ENCODE measurements at places on chromosomes 13 and 19.

GRCh38 chr13:20125783-20126165 lies 35.1 kb downstream of the GJA3 start:
- no peak for DNase-seq

DNA sequence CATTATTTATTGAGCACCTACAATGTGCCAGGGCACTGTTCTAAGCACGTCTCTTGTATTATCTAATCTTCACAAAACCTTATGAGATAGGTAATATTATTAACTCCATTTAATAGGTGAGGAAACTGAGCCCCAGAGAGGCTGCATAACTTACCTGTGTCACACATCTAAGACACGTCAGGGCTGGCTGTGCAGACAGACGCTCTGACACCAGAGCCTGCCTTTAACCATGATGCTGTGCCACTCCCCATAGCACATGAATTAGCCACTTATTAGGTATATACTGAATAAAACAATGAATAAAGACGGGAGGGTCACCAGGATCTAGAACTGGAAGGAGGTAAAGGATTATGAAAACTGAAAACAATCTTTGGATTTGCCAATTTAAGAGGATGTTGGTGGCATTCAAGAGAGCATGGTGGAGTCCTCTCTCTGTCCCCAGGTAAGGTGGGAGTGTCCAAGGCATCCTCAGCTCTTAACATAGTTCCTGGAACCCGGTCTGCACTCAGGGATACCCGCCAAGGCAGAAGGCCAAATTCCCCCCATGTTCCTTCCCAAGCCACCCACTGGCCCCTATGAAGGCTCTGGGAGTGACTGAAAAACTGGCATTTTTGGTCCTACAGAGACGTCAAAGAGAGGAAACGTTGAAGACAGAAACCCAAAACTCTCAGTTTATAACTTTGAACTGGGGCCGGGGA lies 479.7 kb downstream of the FOXO1 start:
- no peak for DNase-seq

DNA sequence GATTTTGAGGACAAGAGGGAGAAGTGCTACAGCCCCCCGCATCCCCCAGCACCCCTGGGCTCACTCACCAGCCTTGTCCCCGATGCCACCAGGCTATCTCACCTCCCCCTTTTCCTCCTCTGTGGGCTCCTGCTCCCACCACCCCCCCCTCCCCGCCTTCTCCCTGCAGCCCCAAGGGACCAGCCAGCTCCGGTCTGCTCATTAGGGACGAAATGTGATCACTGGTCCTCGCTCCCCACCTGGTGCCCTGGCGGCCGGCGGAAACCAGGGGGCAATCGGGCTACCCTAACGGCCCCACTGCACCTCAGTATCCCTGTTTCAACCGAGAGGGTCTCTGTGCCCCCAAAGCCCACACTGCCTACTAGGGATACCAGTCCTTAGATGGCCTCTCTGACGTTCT lies 2.7 kb downstream of the GPR4 start:
- DNase-seq: no peak

DNA sequence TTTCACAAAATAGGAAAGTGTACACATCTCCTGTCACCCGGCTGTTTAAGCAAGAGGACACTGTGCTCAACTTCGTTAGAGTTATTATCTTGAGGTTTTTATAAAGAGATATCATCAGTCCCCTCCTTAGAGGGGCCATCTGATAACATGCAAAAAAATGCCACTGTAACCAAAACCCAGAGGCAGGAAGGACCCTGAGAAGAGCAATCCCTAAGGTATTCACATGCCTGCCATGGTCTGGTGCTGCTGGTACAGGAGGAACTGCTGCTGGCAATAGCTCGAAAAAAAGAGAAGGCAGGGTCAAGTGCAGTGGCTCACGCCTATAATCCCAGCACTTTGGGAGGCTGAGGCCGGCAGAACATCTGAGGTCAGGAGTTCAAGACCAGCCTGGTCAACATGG lies 12.8 kb upstream of the CEACAM3 start:
- DNase-seq: no peak

- no peak for DNase-seq
These were observed 464.9 kb upstream of the MIR17HG start for GRCh38 chr13:90882551-90882950.

GRCh38 chr19:19738564-19738963 lies 5.7 kb upstream of the ZNF14 start:
- no peak for DNase-seq

GRCh38 chr13:30346789-30347167 lies 39.4 kb upstream of the KATNAL1 start:
- DNase-seq: no peak

GRCh38 chr19:1097810-1098176 lies 2.6 kb upstream of the POLR2E start:
- no peak for DNase-seq

GRCh38 chr13:45108716-45109101 lies 11.6 kb upstream of the GTF2F2 start:
- DNase-seq: no peak

- no peak for DNase-seq
These were observed 8.9 kb upstream of the ZNF787 start for GRCh38 chr19:56130006-56130405.

- no peak for DNase-seq
These were observed 516.1 kb downstream of the DACH1 start for GRCh38 chr13:71350886-71351285.

DNA sequence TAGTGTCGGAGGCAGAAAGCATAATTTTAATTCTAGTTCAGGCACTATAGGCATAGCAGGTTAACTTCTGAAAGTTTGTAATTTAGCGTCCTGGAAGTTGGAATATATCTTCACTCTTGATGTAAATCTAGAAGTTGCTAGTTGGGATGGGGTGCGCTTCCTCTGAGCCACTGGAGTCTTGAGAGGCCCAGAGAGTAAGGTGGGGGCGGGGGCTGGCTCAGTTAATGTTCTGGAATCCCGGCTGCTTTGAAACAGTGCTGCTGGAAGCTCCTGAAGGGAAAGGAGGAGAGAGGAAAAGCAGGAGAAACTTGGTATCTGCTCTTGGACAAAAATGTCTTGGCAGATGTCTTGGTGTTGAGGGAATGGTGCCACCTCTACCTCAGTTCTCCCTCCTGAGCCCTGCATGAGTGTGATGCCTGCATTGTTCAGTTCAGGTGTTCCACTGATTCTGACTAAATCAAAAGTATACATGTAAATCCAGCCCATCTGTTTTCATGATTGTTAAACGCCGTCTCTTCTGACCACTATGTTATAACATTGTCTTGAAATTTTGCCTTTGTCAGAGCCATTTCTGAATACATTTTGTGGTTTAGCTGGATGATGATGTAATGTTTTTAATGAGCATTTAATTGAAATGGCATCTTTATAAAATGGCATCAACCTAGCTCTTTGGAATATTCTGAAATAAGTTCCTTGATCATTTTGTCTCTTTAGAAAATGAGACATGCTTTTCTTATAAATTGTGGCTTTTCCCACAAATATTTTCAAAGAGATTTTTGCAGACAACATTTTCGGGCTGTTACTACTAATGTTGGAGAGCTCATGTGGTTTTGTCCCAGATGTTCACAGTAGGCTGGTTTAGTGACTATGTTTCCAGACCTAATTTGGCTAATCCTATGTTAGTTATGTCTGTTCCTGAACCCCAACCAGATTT lies 202.7 kb downstream of the SHISA2 start:
- DNase-seq: no peak

- DNase-seq: no peak
These were observed 815.6 kb downstream of the EFNB2 start for GRCh38 chr13:105719859-105720258.

DNA sequence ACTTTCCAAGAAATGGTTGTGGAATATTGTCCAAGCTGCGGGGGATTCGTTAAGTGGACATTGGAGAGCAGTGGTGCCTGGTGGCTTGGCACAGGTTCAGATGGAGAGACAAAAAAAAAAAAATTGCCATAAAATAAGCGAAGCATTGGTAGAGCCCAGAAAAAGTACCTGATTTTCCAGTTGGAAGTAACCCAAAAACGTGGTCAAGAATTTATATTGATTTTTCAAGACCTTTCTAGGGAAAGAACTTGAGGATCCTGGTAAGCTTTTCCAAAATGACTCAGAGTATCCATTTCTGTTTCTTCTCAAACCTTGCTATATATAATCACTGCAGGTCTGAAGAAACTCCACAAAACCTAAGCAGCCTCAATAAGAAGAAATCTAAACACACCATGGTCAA lies 94.6 kb downstream of the ING1 start:
- no peak for DNase-seq

- DNase-seq: no peak
These were observed 69.7 kb downstream of the PCCA start for GRCh38 chr13:100158569-100158968.

DNA sequence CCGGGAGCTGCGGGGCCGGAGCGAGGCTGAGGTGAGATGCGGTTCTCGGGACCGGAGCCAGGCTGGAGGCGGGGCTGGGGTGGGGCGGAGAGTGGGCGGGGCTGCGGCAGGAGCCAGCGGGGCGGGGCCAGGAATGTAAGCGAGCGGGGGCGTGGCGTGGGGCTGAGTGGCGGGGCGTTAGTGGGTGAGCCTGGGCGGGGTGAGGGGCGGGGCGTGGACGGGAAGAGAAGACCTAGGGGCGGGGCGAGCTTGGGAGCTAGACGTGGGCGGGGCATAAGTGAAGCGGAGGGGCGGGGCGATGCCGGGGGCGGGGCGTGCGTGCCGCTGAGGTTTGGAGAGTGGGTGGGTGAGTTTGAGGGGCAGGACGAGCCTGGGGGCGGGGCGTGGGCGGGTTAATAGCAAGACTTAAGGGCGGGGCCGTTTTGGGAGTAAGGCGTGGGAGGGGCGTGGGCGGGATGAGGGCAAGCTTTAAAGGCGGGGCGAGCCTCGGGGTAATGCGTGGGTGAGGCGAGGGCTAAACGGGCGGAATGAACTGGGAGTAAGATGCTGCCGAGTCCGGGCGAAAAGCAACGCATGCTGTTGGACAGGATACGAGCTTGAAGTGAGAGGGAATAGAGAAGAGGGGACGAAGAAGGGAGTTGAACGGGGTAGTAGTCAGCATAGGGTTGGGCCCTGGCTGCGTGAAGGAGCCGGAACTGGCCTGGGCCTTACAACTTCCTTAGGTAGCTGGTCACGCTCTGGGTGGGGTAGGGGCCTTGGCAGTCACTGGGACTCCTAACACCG lies 572 bp downstream of the SNAPC2 start:
- DNase-seq: peak; percentile 95

DNA sequence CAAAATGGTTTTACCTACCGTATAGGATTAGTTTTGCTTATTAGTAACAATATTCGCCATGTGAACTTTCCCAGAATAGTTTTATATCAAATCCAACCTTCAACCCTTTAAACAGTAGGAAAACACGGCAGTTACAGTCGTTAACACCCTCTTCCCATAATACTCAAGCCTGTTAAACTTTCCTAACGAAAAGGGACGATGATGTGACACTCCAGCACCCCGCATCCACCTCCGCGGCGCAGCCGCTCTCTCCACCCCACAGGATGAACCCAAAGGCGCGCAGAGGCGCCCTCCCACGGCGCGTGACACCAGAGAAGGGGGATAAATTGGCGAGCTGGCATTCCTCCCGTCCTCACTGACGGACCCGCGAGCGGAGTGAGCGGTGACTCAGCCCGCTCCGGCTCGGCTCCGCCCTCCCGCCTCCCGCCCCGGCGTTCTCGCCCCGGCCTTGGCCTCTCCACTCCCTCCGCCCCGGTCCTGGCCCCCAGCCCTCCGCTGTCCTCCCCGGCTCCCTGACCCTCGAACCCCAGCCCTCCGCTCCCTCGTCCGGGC lies 665 bp downstream of the TUBGCP3 start:
- DNase-seq: peak; percentile 88

- no peak for DNase-seq
These were observed 137.3 kb upstream of the GPR12 start for GRCh38 chr13:26897706-26898550.

DNA sequence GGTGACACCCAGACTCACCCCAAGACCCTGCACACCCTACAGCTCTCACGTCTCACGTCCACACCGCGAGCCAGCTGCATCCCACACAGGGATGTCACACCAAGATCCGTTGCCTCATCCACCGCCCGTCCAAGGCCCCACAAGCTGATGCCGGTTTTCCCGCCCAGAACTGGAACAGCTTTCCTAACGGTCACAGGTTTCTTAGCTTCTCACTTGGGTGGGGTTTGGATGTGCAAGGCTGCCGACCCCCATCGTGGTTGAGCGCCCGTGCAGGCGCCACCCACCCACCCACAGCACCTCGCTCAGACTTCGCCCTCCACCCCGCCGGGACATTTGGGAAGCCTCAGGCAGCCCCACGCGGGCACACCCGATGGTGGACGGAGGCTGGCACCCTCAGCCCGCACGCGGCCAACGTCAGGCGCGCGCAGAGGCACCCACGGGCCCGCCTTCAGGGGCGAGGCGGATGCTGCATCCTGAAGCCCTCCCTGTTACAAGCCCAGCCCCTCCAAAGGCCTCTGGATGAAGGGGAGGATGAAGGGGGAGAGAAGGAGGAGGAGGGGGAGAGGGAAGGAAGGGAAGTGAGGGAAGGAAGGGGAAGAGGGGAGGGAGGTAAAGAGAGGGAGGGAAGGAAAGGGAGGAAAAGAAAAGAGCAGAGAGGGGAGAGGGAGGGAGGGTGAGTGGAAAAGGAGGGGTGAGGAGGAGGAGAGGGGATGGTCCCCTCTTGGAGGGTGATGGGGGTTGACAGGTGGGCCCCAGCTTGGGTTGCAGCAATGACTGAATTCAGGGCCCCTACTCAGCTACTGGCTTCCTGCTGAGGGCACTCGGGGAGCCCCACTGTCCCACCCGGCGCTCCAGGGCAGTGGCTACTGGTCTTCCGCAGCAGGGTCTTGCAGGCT lies 12.8 kb downstream of the ONECUT3 start:
- no peak for DNase-seq

GRCh38 chr13:38090913-38091312 lies 221.3 kb upstream of the TRPC4 start:
- DNase-seq: no peak

DNA sequence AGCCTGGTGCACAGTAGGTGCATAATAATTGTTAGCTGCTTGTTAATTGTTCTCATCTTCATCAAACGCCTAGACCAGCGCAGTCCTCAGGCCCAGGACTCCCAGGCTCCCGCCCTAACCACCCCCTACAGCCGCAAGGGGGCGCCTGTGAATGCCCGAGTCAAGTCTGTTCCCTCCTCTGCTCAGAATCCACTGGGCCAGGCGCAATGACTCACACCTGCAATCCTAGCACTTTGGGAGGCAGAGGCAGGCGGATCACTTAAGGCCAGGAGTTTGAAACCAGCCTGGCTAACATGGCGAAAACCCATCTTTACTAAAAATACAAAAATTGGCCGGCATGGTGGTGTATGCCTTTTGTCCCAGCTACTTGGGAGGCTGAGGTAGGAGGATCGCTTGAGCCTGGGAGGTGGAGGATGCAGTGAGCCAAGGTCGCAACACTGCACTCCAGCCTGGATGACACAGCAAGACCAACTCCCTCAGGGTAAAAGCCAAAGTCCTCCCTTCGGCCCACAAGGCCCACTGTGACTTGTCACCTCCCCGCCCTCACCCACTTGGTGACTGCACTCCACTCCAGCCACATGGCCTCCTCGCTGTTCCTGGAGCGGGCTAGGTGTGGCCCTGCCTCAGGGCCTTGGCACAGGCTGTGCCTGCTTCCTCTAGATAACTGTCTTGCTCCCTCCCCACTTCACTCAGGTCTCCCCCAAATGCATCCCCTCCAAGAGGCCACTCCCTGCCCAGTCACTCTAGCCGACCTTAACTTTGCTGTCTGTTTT lies 9.1 kb downstream of the ZNF653 start:
- peak; percentile 90 for DNase-seq
